ENCODE measurements at places on chromosomes 4 and X. TPM values are rescaled to one million over a fixed set of nuclear protein-coding genes. Genes with fewer than 3 reads are reported as not detected.

DNA sequence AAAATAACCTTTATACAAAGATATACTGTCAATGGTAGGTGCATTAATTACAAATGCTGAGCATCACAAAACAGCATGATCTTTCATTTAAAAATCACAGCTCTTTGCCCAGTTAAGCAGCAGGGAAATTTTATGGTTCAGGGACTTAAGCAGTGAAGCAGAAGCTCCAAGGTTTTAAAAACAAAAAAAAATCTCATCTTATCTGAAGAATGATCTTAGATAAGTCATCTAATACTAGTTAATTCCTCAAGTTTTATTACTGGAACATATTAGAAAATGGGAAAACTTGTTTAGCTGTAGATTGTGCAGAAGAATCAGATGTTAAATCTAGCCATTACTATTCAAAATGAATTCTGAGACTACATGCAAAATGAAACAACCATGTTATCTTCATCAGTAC is 289.9 kb downstream of the GASK1B start:
- no peaks in the 10 kb centered on the region for H3K4me1 ChIP-seq
- no peaks in the 10 kb centered on the region for H3K36me3 ChIP-seq
- H3K27me3 ChIP-seq = no peaks in the 10 kb centered on the region
- no peak overlapping the region for H3K27ac ChIP-seq
- no peak for DNase-seq

- no peak overlapping the region for H3K4me3 ChIP-seq
- H3K27ac ChIP-seq = no peak overlapping the region
- H3K36me3 ChIP-seq = no peaks in the 10 kb centered on the region
Measured at GRCh38 chrX:49242545-49243066, 7.3 kb downstream of the CCDC22 start.

HNRNPD gene
- 452 TPM for total RNA-seq

DNA sequence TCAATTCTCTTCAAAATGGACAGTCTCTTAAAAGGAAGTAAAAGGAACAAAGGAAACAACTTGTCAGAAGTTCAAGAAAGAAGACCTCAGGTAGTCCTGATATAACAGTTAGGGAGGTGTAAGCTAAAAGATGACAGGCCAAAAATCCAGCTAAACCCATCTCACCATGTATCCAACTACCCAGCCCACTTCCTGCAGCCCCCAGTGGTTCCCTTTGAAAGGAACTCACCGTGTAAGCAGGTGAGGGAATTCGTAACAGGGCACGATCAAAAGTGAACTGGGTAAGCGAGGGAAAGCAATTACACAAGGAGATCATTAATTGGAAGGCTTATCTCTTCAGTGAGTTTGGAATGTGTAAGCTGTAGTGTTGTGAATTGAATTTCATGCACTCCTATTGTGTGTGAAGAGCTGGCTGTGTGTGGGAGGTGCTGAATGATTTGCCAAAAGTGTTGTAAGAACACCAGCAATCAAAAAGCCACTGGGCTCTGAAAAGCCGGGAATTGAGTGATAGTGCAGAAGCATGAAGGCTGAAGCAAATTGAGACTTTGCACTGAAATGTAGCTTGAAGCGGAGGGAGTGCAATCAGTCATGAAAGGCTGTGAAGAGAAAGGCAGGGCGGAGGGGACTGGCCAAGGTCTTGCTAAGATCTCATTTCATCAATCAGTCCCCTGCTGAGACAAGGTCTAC is 914.2 kb upstream of the LCORL start:
- H3K4me1 ChIP-seq = no peaks in the 10 kb centered on the region
- H3K27ac ChIP-seq = no peak overlapping the region
- no peak overlapping the region for H3K4me3 ChIP-seq
- no peaks in the 10 kb centered on the region for H3K36me3 ChIP-seq
- no peaks in the 10 kb centered on the region for H3K27me3 ChIP-seq

GRCh38 chrX:76433219-76433618 is 5.7 kb downstream of the MAGEE1 start:
- H3K27me3 ChIP-seq = no peaks in the 10 kb centered on the region
- no peak for DNase-seq
- no peaks in the 10 kb centered on the region for H3K36me3 ChIP-seq

Measured in CD8-positive, alpha-beta memory T cell (primary cell).